ENCODE measurements at places on chromosomes 2 and 18. TPM values are rescaled to one million over a fixed set of nuclear protein-coding genes. Genes with fewer than 3 reads are reported as not detected.

Gene GPR35
- 3.4 TPM for total RNA-seq

Gene SCG2
- total RNA-seq, result not detected

Gene PLGLB2
- 0.29 TPM for total RNA-seq

Gene ATP8B1
- total RNA-seq, result not detected

Gene COPS7B
- 47.1 TPM for total RNA-seq

GRCh38 chr2:138334323-138334722 is 167.2 kb upstream of the SPOPL start:
- DNase-seq, result no peak

DNA sequence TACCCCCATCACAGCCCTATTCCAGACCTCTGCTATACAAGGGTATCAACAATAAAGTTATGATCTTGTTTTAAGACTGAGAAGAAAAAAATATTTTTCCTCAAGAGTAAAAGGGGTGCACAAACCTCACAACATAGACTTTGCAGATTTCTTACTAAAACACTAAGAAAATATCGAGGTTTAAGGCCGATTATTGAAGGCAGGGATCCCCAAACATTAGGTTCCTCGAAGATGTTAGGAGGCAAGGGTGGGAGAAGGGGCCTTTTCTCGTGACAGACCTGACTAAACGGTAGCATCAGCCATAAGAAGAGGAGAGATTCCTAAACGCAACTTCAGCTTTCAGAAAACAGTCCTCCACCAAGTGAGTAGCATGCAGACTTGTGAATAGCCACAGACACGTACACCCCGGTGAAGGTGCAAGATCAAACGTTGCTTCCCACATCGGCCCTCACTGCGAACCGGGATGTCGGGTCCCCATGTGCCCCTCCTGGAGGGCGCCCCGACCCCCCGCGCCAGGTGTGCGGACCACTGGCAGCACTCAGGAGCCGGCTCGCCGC is 678 bp downstream of the PIAS2 start:
- DNase-seq, result no peak

DNA sequence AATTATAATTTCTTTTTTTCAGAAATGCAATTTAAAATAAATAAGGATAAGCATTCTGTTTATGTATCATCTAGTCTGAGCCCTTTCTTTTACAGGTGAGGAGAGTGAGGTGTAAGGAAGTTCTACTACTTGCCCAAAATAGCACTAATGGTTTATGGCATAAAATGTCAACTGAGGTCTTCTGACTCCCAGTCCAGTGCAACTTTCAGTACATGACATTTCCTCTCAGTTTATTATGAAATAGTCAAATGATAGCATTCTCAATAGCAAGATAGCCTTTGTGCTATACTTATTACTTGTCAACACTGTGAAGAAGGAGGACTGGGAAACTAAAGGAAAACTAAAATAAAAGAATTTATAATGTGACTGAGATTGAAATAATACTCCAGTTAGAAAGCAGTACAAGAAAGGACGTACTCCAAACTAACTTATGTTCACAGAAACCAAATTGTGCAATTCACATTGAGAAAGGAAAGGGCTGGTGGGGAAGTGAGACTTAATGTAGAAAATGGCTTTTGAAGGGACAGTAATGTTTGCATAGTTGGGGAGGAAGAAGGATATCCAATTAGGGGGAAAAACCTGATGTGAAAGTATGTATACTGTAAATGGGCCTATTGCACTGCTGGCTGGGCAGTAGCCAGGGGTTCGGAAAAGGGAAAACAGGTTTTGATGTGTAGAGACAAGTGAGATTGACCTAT is 166.7 kb upstream of the ZEB2 start:
- no peak for DNase-seq

DNA sequence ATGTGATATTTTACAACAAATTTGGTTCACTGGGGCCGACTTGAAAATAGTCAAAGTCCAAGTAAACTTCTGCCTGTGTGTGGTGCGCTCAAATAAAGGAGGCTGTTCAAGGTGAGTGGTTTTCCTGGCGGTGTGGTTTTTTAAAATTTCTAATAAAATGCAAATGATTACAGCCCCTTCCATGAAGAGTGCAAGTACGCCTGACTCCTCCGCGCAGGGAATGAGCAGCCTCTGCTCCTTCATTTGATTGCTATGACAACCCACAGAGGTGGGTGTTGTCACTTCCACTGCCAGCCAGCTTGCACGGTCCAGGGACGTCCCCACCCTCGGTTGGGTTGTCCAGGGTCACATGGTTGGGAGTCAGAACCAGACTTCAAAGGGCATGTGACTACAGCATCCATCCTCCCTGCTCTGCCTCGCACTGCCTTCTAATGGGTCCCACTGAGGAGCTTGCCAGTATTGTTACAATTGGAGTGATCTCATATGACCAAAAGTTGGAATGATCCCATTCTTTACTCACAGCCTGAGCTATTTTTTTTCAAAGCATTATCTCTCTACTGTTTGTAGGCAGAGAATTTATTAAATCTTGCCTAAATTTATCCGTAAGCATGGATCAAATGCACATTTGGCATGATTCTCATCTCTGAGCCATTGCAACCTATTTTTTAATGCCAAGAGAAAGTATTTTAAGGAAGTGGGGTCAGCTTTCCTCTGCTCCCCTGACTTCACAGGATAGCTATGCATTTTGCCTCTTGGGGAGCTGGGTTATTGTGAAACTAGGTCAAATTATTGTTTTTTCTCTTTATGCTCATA is 121.3 kb downstream of the AGAP1 start:
- DNase-seq, result no peak

DNA sequence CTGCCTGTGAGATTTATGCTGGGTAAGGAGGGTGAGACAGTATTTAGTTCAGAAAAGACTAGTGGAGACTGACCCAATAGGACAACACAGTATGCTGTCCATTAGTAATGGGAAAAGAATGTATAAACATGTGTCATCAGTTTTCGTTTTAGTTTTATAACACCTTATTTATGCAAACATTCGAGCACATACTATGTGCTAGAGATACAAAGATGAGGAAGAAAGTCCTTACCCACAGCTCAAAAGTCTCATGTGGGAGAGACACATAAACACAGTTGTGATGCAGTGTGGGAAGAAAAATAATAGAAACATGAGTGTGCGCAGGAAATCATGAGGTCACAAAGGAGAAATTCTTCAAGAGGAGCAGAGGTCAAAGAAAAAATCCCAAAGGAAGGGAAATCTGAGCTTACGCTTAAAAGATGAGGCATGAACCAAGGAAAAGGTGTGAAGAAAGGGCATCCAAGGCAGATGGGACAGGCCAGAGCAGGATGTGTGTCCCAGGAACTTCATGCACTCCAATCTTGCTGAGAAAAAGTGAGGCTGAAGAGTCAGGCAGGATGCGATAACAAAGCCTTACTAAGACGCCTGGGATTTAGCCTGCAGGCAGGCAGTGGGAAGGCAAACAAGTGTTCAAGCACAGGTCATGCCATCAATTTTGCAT is 8.1 kb downstream of the METTL21A start:
- no peak for DNase-seq

DNA sequence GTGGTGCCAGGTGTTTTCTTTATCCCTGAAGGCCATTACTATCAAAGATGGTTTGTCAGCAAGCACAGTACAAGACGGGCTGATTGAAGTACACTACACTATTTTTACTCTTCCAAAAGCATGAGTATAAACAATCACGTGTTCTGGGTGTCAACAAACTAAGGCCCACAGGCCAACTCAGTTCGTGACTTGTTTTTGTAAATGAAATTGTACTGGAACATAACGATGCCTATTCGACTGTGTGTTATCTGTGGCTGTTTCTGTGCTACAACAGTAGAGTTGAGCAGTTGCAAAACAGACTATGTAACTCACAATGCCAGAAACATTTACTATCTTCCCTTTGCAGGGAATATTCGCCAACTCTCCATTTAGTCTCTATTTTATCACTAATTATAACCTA is 12.3 kb downstream of the MRPS5 start:
- DNase-seq, result no peak

- no peak for DNase-seq
Observed at GRCh38 chr2:150166313-150167051, 321.0 kb downstream of the RND3 start.

GRCh38 chr2:133512121-133512520 is 56.1 kb downstream of the NCKAP5 start:
- DNase-seq, result no peak

GRCh38 chr2:102661846-102662245 is 42.5 kb downstream of the SLC9A2 start:
- DNase-seq, result no peak

GRCh38 chr2:227789803-227790202 is 23.8 kb upstream of the CCL20 start:
- no peak for DNase-seq

GRCh38 chr18:80252136-80252535 is 4.8 kb upstream of the PARD6G start:
- DNase-seq, result no peak

- no peak for DNase-seq
Observed at GRCh38 chr2:177889818-177890460, 182.6 kb downstream of the PDE11A start.

DNA sequence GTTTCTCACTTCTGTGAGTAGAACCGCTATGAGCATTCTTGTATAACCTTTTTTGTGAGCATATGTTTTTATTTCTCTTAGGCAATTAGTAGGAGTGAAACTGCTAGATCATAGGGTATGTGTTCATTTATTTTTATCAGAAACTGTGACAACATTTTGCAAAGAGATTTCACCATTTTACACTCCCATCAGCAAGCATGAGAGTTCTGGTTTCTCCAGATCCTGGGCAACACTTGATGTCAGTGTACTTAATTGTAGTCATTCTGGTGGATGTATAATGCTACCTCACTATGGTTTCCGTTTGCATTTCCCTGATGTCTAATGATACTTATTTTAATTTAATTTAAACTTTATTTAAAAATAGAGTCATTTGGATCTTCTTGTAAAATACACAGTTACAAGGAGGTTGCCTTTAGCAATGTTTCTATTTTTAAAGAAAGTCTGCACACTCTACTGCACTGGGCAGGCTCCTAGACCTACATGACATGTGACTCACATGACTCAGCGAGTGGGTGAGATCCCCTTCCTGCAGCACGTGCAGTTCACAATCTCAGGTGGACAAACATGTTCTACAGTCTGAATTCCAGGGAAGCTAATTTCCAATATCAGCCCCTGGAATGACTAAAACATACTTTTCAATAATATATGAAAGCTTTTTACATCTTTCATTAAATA is 127.0 kb upstream of the BCL2L11 start:
- no peak for DNase-seq

DNA sequence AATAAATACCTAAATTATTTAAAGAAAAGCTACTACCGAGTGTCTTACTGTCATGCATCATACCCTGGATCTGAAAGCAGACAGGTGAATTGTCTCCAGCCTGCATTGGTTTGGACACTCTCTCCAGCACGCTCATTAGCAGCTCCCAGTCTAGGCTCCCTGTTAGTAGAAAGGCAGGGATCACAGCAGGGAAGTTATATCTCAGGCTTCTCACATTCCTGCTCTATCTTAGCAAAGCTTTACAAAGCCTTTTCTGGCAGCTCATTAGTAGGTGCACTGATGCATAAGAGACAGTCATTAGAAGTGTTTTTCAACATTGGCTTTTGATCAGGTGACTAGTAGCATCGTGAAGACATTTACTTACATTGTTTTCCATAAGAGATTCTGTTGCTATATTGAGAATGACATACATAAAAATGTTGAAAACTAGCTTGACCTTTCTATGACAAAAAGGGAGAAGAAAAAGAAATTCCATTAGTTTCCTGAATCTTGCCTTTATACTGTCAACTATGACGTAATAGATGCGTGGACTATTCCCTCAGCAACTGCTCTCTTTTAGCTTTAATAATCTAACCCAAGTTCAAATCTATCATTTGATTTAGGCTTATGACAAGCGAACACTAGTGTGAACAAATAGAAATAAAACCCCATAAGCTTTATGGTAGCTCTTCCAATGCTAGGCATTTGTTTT is 408.7 kb upstream of the KCNH7 start:
- DNase-seq, result no peak

- DNase-seq, result no peak
Observed at GRCh38 chr2:5749347-5749746, 57.2 kb downstream of the SOX11 start.

DNA sequence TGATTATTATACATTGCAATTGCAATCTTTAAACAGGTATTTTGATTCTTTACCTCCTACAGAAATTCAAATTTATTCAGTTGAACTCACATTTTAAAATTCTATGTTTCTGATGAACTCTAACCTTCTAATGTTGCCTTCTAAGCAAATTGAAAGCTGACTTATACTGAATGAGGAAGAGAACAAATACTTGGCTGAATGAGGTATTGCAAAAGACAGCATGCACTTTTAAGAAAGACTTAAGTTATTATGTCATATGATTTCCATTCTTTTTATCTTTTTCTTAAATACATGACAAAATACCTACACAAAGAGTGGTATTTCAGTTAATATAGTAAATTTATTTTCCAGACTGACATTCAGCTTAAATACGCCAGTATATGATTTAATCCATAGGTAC is 64.7 kb downstream of the FAM228A start:
- no peak for DNase-seq

DNA sequence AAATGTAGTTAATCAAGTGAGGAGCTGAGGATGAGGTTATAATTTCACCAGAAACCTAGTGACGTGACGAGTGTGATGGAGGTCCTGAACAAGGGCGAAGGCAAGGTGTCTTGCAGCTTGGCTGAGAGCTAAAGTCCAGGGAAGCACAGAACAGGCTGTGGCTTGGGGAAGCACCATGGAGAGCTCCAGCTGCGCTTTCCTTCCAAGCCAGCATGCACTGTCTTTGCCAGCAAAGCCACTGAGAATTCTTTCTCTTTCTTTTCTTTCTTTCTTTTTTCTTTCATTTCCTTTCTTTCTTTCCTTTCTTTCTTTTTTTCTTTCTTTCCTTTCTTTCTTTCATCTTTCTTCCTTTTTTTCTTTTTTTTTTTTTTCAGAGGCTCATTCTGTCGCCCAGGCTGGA is 239.3 kb downstream of the FBXO15 start:
- no peak for DNase-seq

DNA sequence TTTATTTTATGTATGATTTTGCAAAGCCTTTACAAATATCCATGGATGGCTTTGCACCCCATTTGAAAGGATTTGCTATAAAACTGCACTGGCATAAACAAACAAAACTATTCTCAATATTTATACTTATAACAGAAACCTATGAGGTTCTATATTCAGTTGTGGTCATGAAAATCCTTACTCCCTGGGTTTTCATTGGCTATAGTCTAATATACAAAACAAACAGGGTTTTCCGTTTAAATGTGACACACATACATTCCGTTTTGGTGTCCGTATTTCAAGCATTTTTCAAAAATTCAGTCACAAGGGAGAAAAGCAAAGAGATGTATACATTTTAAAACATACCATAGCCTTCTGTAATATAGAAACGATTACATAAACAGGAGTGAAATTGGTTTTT is 100.0 kb downstream of the TCF4 start:
- DNase-seq, result no peak

- no peak for DNase-seq
Observed at GRCh38 chr2:159139216-159139933, 147.1 kb downstream of the WDSUB1 start.

DNA sequence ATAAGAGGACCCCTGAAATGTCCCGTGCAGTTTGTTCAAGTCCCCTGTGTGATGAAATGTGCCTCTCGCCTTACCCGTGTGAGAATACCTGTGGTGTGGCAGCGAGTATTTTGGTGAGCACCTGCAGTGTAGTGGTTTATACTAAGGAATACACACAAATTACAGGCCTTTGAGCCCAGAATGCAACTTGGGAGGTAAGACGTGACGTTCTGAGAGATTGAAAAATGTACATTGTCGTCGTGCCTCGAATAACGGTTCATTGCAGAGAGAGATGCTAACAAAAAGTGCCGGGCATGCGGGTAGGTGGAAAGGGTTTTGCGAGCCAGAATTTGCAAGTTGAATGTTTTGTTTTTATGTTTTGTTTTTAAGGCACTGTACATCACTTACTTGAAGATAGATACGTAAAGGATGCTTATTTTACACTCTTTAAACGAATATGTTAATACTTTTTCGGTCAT is 867 bp downstream of the RBBP8 start:
- DNase-seq, result no peak
